Hypothalamus (tissue), 51 donors: ENCODE measurements at places on chromosomes 1 and 21.

DNA sequence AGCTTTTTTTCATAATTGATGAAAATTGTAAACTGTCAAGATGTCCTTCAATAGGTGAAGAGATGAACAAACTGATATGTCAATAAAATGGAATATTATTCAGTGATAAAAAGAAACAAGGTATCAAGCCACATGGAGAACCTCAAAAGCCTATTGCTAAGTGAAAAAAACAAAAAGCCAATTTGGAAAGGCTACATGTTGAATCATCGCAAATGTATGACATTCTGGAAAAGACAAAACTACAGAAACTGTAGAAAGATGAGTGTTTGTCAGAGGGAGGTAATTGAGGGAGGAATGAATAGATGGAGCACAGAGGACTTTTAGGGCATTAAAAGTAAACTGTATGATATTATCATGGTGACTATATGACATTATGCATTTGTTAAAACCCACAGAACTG is 34.5 kb upstream of the USP25 start:
- no peak for DNase-seq

- no peak for DNase-seq
These were observed 41.5 kb upstream of the NEXN start for GRCh38 chr1:77846966-77847365.

GRCh38 chr21:32238063-32238462 is 40.8 kb downstream of the MIS18A start:
- no peak for DNase-seq

- DNase-seq, result no peak
These were observed 44.1 kb downstream of the ESRRG start for GRCh38 chr1:216679108-216679507.

- no peak for DNase-seq
These were observed 8.8 kb downstream of the SYF2 start for GRCh38 chr1:25223471-25223870.

- no peak for DNase-seq
These were observed at the start of gene CD247 for GRCh38 chr1:167518331-167518700. TSS of gene CD247 (minus strand) at chr1:167518529. CDS start at chr1:167518465, 64 bp downstream.

DNA sequence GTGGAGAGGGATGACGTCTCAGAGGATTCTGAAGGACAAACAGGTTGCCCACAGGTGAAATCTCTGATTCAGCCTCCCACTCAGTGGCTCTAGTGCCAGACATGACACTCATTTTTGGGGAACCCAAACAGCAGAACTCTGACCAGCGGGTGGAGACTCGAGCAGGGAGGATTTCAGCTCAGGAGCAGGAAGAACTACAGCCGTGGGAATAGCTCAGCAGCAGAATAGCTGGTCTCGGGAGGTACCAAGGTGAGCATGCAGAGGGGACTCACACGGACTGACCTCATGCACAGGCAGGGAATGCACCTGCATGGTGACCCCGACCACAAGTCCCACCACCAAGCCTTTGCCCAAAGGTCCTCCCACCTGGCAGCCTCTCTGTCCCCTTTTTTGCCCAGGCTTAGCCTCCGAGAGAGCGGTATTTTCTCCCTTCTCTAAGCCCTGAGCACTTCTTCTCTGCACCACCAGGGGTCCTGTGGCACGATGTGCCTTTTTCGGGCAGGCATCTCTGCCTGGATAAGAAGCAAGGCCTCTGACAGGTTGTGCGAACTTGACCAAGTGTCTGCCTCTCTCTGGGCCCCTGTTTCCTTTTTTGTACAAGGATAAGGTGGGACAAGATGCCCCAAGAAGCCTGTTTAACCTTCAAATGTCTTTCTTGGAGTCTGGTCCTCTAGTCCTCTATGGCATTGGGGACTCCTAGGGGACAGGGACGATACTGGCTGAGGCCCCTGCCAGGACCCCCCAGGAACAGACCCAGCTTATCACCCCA is 8.8 kb upstream of the FGR start:
- no peak for DNase-seq

DNA sequence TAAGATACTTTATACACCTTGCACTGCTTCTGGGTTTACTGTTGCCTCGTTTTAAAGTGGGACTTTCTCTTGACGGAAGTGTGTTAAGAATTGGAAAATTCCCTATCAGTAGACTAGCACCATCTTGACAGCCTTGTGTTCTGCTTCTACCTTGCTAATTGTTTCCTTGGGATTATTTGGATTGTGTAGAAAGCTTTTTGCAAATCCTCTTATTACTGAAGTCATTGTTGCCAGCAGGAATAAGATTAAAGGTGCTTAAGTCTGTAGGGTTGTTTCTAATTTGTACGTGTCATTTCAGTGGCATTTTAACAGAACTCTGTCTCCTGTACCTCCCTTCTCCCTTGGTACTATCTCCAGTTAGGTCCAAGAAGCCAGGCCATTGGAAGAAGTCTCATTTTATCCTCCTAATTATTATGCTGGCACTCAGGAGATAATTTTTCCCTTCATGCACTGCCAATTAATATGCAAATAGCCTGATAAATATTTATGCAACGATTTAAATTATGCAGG is 107.7 kb downstream of the POU2F1 start:
- no peak for DNase-seq
